ENCODE measurements at places on chromosomes 5 and 9.

GRCh38 chr9:36833954-36834353 lies 200.1 kb downstream of the PAX5 start:
- DNase-seq: no peak

DNA sequence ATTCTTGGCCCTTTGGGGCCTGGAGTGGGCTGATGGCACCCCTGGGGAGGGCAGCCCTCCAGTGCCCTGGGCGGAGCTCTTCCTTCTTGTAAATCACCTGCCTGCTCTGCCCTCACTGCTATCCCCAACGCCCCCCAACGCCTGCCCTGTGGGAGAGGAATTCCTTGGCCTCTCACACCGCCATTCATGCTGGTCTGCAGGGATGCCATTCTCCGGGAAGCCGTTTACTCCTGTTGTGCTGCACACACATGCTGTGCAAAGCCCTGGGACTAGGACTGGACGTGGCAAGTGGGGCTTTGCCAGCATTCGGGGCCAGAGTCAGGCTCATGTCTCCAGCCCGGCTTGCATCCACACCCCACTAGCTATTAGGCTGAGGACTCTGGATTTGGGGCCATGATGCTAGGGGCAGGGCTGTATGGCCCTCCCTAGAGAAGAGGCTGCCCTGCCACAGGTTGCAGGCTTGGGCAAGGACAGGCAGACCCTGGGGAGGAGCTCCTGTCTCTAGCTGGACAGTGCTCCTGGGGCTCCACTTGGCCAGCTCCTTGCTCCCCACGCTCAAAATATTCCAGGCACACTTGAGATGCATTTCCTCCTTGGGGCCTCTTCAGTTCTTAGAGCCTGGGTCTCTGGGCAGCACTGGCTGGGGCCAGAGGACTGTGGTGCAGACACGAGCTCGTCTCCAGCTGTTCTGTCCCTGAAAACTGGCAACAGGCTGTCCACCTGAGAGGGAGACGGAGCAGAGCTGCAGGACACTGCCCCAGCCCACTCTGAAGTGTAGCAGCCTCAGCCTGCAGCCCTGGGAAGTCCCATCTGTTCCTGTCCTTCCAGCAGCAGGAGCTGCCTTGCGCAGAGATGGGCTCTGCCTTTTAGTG lies 226.9 kb downstream of the CACNA1B start:
- no peak for DNase-seq

DNA sequence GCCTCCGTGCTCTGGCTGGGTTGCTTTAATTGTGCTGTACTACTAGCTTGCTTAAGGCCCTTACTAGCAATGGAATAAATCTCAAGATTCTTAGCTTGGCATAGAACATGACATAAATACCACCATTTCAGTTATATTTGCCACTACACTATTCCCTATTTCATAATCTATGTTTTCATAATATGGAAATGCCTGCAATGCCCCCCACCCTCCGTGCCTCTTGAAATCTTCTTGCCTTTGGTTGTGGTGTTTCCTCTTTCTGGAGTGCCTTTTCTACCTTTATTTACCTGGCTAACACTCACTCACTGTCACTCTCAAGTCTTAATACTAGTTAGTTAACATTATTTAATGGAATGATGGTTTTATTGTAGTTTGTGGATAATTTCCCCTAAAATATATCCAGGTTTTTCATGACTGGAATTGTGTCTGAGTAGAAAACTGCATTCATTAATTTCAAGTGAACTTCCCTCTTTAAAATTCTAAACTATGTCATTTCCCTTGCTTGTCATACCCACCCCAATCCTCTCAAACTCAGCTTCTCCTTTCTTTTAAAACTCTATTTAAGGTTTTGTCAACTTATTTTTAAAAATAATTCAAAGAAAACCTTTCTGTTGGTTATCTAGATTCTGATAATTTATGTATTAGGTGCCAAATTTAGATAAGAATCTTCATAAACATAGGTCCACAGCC lies 521.7 kb upstream of the DAB2 start:
- no peak for DNase-seq

GRCh38 chr5:77498952-77499351 lies 6.8 kb upstream of the WDR41 start:
- DNase-seq: no peak

GRCh38 chr5:24642022-24642421 lies 2.8 kb downstream of the CDH10 start:
- no peak for DNase-seq

DNA sequence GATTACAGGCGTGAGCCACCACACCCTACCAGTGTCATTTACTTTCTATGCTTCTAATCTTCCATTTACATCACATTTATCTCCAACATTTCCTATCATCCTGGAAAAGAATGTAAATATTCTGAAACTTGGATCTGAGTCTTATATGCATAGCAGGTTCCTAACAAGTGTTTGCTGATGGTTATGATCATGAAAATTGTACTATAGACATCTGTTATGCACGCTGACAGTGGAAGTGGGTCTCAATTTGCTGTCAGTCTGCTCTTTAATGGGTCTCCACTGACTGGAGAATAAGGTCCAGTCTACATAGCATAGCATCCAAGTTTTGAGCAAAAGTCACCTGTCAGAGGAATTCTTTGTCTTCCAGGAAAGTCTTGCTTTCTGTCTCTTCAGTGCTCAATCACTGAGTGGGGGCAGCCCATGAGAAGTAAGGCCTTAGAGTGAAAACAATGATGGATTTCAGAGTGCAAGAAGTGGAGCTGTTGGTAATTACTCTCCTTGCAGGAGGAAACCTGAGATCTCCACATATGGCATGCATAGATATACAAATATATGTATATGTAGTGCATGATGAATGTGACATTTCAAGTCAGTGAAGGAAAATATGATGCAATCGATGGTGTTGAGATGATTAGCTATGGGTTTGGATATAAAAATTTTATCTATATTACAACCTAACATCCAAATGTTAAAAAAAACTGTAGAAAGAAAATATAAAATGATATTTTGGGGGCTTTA lies 29.2 kb upstream of the MSANTD3 start:
- no peak for DNase-seq

DNA sequence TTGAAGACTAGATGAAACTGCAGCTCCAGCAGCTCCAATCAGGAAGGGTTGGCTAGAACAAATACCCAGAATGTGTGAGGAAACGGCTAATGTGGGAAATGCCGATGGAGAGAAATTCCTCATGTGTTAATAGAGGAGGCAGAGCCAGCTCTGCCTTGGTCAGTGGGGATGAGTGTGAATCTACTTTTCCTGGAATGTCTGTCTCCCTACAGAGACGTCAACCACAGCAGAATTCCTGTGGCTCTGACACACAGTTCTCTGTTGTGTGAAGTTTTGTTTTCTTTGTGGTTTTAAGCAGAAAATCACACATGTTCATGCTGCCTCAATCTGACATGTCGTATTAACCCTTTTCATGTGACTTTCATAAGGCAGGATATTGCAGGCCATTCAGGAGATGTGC lies 476.6 kb upstream of the WWC1 start:
- no peak for DNase-seq

- DNase-seq: no peak
Measured at GRCh38 chr5:107370396-107370968, 300.3 kb downstream of the EFNA5 start.

DNA sequence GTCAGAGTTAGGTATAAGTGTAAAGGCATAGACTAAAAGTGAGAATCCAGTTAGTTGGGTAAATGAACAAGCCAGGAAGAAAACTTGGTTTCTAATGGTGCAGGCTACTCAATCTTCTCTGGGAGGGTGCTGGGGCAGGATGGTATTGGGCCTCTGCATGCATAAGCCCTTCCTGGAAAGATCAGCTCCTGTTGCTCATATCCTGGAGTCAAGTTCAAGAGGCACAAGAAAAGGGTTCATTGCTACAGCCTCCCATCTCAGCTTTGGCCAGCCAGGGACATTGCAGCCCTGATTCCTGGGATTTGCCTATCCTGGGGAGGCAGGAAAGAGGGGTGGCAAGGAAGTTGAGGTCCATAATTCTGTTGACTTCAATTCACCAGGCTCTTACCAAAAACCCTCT lies 40.7 kb upstream of the ATP6V1G1 start:
- DNase-seq: no peak

All from activated naive CD4-positive, alpha-beta T cell treated with anti-CD3 and anti-CD28 coated beads, Interleukin-2, amount 10 ng/mL, durations not matched to agents 7 days and 5 days (primary cell).